ENCODE measurements at places on chromosomes 6 and 20.

DNA sequence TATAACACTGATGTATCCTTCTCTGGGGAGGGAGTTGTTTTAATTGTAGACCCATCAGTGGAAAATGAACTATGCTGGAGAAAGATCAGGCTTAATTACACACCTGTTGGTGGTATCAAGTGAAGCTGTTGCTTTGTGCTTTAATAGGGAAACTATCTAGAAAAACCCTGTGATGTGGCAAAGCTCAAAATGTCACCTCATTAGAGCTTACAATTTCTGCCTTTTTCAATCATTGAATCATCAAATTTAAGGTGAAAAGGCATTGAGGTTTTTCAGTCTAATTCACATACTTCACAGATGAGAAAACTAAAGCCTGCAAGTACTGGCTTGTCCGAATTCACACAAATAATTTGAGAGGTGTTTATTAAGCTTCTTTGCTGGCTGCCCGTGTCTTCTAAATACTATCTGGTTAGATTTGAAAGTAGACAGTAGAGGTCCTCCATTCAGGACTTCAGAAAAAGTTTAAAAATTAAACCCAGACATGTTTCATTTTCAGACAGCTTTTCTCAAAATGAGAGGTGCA lies 143.3 kb upstream of the MAP3K7 start:
- no peak for DNase-seq

- DNase-seq, result no peak
These were observed 37.1 kb downstream of the EYA2 start for GRCh38 chr20:46931699-46932098.

DNA sequence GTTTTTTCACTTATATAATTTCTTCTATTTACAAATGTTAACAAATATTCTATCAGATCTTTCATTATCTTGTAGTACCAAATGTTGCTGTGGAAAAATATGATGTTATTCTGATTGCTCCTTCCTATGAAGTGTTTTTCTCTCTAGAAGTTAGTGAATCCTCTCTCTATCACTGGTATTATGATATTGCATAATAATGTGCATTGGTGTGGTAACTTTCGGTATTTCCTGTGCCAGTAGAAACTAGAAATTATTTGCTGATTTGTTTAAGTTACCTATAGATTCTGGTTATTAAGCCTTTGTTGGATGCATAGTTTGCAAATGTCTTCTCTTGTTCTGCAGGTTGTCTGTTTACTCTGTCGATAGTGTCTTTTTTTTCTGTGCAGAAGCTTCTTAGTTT lies 342.5 kb downstream of the CENPW start:
- no peak for DNase-seq

DNA sequence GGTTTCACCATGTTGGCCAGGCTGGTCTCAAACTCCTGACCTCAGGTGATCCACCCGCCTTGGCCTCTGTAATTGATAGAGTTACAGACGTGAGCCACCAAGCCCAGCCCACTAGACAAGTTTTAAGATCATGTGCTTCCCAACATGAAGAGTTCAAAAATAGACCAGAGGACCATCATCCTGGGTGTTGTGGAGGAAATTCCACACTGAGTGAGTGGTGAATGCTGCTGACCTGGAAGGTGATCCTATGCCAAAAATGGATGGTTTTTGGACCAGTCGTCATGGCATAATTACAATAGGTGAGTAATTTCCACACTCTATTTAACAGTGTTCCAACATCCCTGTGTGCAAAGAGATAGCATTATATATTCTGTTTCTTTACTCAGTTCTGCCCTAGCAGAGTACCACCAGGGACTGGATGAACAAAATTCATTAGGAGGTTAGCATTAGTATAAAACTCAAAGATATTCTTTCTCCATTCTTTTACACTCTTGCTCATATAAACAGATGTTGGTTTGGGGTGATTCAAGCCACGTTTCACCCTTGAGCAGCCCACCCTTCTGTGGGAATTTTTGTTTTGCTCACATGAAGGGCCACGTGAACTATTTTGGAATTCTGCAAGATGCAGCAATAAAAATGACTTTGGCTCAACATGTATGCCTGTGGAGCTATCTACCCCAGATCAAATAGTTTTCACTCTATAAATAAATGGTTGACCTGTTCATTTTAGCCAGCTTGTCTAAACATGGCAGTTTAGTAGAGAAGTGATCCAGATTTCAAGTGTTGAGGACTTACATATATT lies 206.2 kb upstream of the TCF21 start:
- DNase-seq, result no peak

DNA sequence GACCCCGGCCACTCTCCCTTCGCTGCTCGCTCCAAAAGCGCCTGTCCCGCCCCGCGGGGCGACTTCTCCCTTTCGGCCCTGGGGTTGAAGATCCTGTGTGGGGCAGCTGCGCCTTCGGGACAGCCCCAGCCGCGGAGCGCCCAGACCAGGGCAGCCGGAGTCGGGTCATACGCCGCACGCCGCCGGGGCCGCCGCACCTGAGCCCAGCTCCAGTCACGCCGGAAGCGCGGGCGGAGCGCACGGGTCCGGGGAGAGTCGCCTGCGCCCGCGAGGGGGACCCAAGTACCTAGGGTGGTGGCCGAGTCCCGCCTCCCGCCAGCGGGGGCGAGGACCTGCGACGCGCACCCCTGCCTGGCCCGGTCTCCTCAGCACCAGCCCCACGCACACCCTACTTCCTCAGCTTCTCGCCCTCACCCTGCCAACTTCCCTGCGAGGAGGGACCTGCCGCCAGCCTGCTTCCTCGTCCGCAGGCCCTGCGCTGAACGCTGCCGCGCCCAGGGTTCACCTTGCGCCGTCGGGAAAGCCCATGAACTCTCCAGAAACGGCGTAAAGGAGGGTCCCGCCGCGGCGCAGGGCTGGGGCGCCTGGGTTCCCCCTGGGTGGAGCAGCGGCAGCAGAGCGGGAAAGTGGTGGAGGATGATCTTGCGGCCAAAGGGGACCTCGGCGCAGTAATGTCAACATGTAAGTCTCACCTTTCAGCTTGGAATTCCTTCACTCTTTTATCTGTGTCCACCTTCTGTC lies at the start of gene ADGRG6:
ADGRG6 (plus strand) TSS at position 357 of the 741 bp plus-strand sequence; CDS start at position 680, 323 bp downstream.
- peak; percentile 58 for DNase-seq

- no peak for DNase-seq
These were observed 22.8 kb upstream of the FAM83C start for GRCh38 chr20:35314816-35315631.

GRCh38 chr6:14544666-14545065 lies 427.1 kb downstream of the CD83 start:
- DNase-seq, result no peak

GRCh38 chr6:56527934-56528333 lies 114.8 kb downstream of the DST start:
- DNase-seq, result no peak

DNA sequence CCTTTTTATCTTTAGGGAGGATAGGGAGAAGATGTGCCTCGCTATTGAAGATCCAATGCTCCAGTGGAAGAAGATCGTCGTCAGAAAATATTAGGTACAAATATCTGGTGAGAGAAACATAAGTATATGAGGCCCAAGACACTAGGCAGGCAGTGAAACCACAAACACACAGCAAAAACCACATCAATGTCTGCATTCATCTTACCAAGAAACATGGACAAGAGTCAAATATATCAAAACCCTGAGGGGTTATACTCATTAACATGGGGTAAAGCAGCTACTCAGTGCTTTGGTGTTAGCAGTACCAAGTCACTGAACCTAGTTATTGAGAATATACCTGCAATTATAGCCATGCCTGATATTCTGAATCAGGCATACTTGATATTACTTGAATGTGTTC lies 101.4 kb upstream of the FAM184A start:
- no peak for DNase-seq

DNA sequence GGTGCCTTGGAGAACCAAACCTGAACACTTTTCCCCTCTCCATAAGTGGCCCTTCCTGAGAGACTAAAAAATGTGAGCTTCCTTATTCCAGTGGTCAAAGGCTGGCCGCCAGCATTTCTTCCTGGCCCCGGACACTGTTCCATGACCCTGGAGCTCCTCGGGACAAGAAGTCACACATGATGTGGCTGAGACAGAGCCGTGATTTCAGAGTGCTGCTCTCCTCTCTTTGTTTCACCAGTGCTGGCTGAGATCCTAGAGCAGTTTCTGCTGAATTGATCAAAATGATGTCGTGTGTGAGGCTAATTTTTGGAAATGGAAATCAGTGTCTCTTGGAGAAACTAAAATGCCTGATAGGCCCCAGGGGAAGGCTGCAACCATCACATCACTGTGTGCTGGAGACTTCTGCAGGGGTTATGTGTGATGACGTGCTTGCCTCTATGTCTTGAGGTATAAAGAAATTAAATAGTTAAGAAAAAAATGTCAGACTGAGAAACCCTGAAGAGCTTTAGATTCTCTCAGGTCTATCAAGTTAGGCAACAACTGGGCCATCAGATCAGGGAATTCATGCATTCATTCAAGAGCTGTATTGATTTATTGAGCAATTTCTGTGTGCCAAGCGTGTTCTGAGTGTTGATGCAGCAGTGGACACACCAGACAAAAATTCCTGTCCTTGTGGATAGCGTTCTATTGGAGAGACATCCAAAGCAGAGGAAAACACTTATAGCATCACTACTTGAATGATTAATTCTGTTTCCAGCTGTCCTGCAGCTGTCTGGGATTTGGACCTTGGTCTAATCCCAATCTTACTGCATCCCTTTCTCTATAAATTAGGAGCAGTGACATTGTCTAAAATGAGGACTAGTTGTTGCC lies 72.7 kb upstream of the CCN6 start:
- DNase-seq, result no peak

- DNase-seq, result no peak
These were observed 10.1 kb upstream of the HDAC2 start for GRCh38 chr6:113980937-113981554.

DNA sequence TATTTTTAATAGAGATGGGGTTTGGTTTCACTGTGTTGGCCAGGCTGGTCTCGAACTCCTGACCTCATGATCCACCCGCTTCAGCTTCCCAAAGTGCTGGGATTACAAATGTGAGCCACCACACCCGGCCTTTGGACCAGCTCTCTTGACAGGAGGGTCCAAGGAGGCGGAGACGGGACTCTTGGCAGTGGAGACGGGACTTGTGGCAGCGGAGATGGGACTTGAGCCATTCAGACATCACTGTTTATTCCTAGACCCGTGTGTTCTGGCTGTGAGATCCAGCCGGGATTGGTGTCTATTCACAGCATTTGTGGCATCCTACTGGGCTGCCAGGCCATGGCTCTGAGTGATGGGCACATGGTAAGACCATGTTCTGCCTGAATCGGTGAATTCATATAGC lies 25.6 kb downstream of the PRPF6 start:
- DNase-seq, result no peak

DNA sequence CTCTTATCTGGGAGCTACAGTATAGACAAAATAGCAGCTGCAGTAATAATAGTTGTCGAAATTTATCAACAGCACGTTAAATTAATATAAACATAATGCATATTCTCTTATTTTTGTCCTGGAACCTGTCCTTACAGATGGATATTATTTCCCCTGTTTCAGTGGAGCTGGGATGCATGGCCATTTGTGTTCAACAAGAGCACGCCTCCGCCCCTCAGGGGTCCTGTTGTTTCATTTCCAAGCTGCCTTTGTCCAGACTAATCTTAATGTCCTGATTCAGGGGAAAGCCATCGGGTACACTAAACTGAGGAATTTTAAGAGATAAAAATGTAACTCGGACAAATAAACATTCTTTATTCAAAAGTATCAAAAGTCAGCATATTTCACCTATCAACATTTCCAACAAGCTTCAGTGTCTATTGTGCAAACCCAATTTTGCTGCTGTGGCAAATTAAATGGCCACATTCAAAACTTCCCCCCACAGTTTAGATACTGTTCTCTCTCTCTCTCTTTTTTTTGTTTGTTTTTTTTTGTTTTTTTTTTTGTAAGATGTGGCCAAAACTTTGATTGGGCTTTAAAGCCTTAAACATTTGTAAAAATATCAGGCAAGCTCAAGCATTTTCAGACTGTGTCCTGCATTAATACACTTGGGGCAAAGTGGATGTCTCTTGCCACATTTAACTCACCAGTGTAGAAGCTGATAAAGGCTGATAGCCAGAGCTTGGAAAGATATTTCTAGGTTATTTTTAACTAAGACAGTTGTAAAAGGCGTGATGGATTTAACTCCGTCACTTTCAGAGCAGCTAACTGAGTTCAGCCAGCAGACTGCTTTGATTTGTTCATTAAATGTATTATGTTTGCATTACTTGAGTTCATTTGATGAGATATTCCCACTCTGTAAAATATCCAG lies 112.5 kb upstream of the QKI start:
- no peak for DNase-seq

- DNase-seq, result no peak
These were observed 156.5 kb downstream of the ANKRD60 start for GRCh38 chr20:58071991-58072390.

GRCh38 chr6:146177785-146178184 lies 148.9 kb downstream of the GRM1 start:
- DNase-seq, result no peak

- DNase-seq, result no peak
These were observed 316.6 kb downstream of the CDKAL1 start for GRCh38 chr6:20850686-20851416.

DNA sequence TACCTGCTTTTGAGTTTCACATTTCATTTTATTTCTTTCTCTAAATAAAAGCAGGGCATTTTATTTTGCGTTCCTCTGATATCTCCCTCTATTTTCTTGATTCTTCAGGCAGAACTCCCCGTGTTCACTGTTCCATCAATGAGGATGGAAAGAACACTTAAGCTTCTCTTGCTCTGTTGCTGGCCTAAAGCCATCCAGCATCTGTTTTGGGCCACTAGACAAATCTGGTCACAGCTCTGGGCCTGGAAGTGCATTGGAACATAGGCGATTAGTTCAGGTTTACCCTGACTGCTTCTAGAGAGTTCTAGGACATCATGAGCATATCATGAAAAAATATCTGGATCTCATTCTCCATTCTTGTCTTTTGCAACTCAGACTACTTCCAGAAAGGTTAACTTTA lies 611.2 kb downstream of the UTRN start:
- DNase-seq, result no peak

DNA sequence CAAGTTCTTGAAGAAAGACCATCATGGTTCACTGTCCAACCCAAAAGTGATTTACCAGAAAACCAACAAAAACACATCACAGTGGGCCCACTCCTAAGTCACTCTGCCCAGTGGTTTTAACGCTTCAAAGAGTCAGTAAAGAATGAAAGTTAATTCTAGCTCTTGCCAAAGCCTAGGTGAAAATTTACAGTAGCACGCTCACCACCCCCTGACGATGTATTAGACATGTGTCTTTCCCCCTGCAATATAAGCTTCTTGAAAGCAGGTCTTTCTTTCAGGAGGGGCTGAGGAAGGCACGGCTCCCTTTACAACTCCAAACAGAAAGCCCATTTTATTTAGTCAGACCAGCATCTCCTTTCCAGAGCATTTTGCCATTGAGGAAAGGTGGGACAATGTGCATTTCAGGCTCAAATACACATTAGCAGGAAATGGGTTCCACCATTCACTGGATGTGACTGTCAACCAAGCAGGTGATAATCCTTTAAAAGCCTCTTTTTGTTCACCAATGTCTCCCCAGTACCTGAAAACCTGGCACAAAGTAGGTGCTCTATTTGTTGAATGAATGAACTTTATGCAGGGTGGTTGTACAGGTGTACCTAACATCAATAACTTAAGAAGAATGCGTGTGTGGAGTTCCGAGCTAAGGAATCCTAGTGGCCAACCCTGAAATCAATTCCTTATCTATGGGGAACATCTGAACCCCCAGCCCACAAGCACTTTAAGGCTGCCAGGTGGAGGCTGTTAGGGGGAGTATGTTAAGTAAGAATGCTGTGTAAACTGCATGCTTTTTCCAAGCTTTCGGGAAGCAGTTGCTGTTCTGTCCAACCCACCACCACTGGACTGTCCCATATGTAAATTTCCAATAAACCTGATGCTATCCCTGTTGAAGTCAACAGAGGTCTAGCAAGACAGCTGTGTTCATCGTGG lies 11.4 kb downstream of the EZR start:
- DNase-seq, result no peak

- no peak for DNase-seq
These were observed 5.7 kb upstream of the FAM209A start for GRCh38 chr20:56518721-56519398.
